LoVo (cell line): ENCODE measurements at places on chromosomes 3 and 15.
A peak's percentile ranks its signal among the peaks of the same experiment; 100 is the strongest.

DNA sequence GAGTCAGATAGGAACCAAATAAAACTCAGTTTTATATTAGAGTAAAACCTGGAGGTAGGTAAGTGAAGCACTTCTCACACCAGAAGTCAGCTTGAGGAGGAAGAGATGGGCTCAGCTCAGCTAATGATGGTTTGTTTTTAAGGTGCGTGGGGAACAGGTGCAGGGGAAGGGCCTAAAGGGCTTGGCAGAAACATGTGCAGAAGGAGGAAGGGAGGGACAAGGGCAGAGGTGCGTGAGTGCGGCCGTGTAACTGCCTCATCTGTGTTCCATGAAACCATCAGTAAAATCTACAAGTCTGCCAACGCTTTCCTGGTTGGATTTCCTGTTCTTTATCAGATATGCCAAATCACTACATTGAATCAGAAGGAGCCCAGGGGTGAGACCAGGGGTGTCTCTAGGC, 19.9 kb downstream of the FYCO1 start:
- DNase-seq, result no peak

GRCh38 chr3:158780766-158781165, 21.1 kb upstream of the MFSD1 start:
- DNase-seq, result no peak

- no peak for DNase-seq
Observed at GRCh38 chr3:114155370-114155821, 23.5 kb downstream of the DRD3 start.

DNA sequence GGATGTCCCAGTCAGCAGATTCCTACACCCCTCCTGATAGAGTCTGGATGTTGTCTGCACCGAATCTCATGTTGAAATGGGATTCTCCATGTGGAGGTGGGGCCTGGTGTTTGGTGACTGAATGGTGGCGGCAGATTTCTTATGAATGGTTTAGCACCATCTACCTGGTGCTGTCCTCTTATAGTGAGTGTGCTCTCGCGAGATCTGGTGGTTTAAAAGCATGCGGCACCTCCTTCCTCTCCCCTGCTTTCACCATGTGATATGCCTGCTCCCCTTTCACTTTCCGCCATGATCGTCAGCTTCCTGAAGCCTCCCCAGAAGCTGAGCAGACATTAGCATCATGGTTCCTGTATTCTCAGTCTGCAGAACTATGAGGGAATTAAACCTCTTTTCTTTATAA, 135.2 kb upstream of the SLC6A11 start:
- DNase-seq, result no peak

DNA sequence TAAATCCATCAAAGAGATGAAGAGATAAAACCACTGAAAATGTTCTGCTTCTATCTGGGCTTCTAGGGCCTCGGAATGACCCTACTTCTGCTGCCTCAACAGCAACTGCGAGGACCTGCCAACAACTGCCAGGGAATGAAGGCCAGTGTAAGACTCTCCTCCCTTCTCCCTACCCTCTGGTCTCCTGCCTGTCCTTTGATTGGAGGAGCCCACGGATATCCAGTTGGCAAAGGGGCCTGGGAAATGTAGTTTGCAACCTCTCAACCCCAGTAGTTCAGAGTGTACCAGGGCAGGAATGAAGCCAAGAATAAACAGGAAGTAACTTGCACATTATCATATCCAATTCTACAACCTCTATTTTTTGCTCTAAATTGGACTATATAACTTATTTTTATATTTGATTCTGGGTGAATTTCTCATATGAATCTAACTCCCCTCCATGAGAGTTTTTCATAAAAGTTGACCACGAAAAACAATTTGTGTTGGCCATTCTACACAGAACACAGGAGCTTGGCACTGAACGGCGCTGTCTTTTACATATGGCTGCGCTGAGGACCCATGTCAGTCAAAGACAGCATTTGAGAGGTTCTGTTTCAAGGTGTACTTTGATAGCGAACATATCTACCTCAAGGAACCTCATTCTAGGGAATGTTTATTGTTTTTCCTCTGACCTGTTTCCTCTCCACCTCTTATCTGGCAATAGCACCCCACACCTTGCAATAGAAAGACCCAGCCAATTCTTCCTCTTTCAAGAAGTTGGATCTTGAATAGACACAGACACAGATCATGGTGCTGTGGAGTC, 91.1 kb upstream of the RNF7 start:
- peak; percentile 19 for DNase-seq

GRCh38 chr3:136938334-136938733, 19.4 kb upstream of the IL20RB start:
- no peak for DNase-seq

DNA sequence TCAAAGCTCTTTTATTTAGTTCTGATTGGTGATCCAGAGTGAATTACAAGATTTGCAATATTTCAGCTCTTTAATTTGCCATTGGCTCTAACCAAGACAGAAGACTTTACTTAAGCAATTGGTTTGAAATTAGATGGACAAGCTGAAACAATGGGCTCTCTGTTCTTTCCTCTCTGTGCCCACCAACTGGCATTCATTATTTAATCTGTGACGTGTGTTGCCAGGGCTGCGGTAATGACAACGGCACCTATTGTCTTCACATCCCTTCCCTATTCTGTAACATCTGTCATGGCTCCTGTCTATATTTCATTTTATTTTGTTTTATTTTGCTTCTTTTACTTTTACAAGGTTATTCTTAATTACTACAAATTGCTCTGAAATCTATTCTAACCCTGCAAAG, 33.9 kb downstream of the PLD1 start:
- no peak for DNase-seq

DNA sequence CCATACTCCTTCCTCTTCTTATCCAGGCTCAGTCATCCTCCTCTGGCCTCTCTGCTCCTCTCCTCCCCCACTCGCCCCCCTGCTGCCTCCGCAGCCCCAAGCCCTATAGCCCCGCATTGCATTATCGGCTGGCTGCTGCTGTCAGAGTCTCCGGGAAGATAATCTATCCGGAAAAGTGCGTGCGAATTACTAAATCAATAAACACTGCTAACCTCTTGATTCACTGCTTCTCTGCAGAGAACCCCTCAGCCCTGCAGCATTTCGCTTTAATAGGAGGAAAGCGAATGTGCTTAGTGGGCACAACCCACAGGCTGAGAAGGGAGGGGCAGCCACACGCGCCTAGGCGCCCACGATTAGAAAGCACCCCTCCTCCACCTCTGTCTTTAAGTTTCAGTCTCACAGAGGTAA, 167.6 kb downstream of the ABHD5 start:
- DNase-seq, result no peak

GRCh38 chr3:5016211-5017161, 37.2 kb downstream of the BHLHE40 start:
- peak; percentile 88 for DNase-seq
